Lung (tissue), 17 donors: ENCODE measurements at places on chromosomes 16 and 17. TPM values are rescaled to one million over a fixed set of nuclear protein-coding genes. Genes with fewer than 3 reads are reported as not detected.
A peak's percentile ranks its signal among the peaks of the same experiment; 100 is the strongest.

RHBDL1 gene
- total RNA-seq: 0.91 TPM

- peaks cover 6% of the 10 kb centered on the region for H3K27me3 ChIP-seq
- no peaks in the 10 kb centered on the region for H3K36me3 ChIP-seq
- peak overlapping the region; percentile 89 for H3K27ac ChIP-seq
- no peak for DNase-seq
- no peak overlapping the region for H3K4me3 ChIP-seq
- H3K4me1 ChIP-seq: peaks cover 27% of the 10 kb centered on the region
These were observed 466.3 kb downstream of the SOX9 start for GRCh38 chr17:72587156-72587555.

SPIRE2 gene
- 12.0 TPM for total RNA-seq

TP53TG3B gene
- total RNA-seq: not detected

DNA sequence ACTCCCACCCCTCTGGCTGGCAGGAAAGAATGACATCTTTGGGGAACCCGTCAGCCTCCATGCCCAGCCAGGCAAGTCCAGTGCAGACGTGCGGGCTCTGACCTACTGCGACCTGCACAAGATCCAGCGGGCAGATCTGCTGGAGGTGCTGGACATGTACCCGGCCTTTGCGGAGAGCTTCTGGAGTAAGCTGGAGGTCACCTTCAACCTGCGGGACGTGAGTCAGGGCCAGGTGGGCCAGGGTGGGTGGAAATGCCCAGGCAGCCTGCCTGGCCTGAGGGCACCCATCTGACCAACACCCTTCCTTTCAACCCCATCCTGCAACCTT is 8.1 kb upstream of the DCAF7 start:
- DNase-seq: no peak
- no peak overlapping the region for H3K4me3 ChIP-seq
- H3K27me3 ChIP-seq: no peaks in the 10 kb centered on the region
- no peak overlapping the region for H3K27ac ChIP-seq
- no peaks in the 10 kb centered on the region for H3K36me3 ChIP-seq

HOXB7 gene
- 0.43 TPM for total RNA-seq

GRAPL gene
- 3.9 TPM for total RNA-seq
